Hematopoietic multipotent progenitor cell treated with erythropoietin and hydrocortisone succinate and interleukin-3 and kit ligand, for 17 days (in vitro differentiated cells): ENCODE measurements at places on chromosomes 2 and 18.

GRCh38 chr2:10522726-10523405 lies 74.7 kb upstream of the ODC1 start:
- DNase-seq: no peak

DNA sequence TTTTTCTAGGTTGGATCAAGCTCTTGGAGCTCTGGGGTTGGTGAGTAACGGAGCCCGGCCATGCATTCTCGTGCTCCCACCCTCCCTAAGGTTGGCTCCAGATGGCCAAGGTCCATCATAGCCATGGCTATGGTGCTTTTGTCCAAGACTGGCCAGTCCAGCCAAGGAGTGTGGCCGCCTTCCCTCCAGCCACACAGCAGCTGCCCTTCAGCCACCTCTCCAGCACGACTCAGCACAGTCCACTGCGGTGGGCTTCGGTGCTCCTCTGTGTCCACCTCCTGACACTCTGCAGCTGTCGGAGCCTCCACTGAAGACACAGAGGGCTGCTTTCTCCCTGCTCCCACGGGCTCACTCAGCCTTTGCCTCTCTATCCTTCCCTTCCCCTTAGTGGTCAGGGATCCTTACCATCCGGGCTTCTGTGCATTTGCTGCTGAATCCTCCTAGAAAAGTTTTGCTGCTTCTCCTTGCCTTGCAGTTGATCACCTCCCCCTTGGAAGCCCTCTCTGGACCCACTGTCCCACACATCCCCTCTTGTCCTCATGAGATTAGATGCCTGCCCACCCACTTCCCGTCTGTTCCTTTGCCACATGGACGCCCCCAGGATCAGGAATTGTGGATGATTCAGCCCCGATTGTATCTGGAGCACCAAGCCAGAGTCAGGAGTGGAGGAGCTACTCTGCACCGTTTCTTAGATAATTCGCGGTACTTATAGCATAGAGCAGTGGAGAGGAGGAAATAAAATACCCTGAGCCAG lies 177.1 kb upstream of the COPS8 start:
- no peak for DNase-seq

DNA sequence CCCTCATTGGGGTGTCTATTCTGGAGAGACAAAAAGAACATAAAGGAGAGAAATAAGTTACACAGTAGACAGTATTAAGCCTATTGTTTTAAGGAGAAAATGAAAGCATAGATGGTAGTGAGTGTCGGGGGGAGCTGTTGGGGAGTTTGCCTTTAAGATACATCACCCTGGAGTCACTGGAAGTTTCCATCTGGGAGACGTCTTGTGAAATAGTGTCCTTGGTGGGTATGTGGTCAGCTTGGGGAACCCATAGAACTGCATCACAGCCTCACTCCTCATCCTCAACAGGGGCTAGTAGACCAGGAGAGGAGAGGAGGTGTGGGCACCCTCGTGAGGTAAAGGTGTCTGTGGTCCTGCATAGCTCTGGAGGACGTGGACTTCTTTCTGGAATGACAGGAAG lies 60.6 kb downstream of the RNF144A start:
- DNase-seq: no peak

- no peak for DNase-seq
Observed at GRCh38 chr2:42937171-42937875, 144.9 kb upstream of the HAAO start.

DNA sequence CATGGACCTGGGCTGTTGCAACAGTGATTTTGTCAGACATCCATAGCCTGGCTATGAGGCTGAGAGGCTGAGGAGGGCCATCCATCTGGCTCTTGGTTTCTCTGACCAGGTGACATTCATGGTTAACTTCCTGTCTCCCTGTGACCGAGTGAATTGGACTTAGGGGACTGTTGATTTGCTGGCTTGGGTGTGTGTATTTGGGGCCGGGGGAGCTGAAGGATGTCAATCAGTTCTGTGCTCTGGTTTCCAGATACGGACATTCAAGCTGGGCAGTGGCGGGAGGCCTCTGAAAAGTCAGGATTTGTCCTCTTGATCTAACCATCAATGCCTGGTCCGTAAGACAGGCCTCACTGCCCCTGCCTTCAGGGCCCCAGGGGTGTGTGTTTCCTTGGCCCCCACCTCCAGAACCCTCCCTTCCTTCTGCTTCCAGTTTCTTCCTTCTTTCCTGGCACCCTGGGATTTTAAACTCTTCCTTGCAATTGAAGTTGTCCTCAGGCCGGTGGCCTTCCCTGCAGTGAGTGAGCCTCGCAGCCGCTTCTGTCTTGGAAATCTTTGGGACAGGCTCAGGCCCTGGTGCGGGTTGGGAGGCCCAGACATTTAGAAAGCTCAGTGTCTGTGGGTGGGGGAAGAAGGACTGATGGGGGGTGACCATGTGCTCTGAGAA lies 54.7 kb upstream of the HAAO start:
- DNase-seq: no peak

DNA sequence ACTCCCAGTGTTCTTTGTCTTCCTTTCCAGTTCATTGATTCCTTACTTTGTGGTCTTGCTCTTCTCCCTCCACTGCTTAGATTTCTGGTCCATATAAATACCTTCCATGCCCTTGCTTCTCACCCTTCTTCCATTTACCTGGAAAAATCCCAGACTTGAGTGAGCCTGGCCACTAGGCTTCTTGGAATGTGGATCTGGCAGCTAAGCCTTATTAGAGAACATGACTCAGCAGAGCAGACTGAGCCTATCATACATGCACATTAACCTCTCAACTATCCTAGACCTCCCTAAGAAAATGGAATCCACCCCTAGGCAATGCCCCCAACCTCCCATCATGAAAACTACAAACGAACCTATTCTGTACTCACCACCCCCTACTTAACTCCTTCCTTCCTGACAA lies 127.7 kb downstream of the RHBDD1 start:
- no peak for DNase-seq

DNA sequence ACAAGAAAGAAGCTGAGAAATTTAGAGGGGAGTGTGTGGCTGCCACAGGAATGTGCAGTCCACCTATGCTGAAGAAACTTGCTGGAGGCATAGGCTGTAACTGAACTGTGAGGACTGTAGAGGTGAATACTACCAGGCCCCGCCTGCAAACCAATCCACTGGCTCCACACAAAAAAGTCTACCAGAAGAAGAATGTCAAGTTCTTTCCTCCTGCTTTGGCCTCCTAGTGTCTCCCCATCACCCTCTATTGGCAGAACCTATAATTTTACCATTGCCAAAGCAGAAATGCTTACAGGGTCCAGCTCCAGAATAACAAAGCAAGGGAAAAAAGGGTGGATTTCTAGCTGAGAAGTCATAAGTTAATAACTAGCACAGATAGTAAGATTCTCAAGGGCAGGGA lies 5.9 kb upstream of the ATP5MC3 start:
- DNase-seq: peak; percentile 26

DNA sequence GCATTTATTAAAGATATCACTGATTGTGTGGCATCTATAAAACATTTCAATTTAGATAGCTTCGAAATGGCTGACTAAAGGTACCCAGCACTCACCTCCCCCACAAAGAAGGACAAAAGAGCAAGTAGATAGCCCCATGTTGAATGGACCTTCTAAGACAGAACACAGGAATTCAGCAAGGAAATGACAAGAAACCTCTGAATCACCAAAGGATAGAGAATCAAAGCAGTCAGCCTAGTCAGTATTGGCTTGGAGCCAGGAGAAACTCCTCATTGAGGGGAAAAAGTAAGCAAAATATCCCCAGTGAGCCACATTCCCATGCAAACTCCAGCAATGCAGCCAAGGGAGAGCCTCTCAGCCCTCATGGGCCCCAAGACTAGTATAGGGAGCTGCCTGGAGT lies 113.7 kb downstream of the BARD1 start:
- no peak for DNase-seq

- no peak for DNase-seq
Observed at GRCh38 chr2:85231952-85232351, 95.8 kb downstream of the TGOLN2 start.

- DNase-seq: no peak
Observed at GRCh38 chr2:205937211-205937610, 148.8 kb downstream of the INO80D start.

- DNase-seq: no peak
Observed at GRCh38 chr2:45265336-45265735, 256.1 kb upstream of the SIX2 start.

DNA sequence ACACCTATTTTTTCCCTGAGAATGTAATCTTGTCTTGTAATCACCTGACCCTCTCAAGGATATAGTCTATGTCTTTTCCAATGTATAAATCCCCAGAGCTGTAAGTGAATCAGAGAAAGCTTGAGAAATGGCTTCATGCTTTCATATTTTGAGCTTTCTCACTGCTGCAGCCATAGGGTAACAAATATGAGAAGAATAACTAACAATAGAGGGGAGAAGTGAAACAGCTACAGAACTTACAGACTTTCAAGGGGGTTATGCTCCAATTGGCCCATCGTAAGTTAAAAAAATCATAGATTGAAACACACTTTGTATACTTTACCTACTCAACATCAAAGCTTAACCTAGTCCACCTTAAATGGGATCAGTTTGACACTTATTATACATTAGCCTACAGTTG lies 111.0 kb downstream of the CNTNAP5 start:
- no peak for DNase-seq

- no peak for DNase-seq
Observed at GRCh38 chr2:38057651-38058410, 18.1 kb downstream of the CYP1B1 start.

- no peak for DNase-seq
Observed at GRCh38 chr2:39684464-39684863, 18.7 kb downstream of the TMEM178A start.

GRCh38 chr2:140601342-140601741 lies 1529.5 kb downstream of the LRP1B start:
- DNase-seq: no peak

DNA sequence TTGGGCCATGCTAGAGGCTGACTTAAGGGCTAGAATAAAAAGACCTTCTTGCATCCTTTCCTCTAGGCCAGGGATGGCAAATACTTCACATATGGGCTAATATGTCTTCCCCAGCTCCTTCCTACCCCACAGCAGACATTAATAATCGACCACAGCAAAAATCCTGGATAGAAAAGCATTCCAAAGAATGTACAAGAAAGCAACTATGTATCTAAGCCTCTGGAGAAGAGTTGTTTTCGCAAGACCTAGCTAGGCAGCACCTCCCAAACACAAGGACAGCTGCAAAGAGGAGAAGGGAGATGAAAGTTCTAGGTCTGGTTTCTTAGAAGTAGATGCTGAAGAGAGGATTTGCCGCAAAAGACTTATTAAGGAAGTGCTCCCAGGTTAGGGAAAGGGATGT lies 372.6 kb downstream of the SLC4A3 start:
- DNase-seq: no peak

DNA sequence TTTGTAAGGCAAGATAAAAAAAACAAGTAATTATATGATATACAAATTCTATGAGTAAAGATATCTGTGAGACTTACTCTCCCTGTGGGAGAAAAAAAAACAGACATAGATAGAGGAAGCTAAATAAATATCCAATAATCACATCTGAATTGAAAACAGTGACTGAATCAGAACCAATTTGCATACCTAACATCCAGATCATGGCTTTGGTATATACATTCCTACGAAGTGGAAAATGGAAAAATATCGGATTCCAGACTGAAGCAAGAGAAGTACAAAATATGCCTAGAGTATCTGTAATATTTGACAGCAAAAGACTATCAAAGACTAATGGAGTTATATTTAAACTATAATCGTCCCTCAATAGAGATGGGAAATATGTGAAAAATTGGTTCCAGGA lies 1108.1 kb upstream of the CHAC2 start:
- DNase-seq: no peak

DNA sequence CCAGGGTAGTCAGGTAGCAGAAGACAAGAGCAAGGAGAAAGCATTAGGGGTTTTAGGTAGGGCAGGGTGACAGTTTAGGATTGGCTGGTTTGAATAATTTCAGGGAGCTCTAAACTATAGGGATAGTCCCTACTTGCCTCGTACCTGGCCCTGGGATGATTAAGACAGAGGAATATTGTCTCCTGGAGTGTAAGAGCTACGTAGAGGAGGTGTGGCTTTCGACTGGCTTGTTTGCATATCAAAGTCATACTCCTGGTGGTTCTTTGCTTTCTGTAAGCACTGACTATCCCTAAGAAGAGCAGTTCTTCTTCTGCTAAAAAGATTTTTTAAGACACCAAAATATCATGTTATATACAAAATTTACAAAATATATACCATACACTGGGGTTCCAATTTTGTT lies 1867.4 kb downstream of the SUCLG1 start:
- DNase-seq: no peak

- DNase-seq: no peak
Observed at GRCh38 chr2:107007927-107008326, 122.0 kb upstream of the ST6GAL2 start.

DNA sequence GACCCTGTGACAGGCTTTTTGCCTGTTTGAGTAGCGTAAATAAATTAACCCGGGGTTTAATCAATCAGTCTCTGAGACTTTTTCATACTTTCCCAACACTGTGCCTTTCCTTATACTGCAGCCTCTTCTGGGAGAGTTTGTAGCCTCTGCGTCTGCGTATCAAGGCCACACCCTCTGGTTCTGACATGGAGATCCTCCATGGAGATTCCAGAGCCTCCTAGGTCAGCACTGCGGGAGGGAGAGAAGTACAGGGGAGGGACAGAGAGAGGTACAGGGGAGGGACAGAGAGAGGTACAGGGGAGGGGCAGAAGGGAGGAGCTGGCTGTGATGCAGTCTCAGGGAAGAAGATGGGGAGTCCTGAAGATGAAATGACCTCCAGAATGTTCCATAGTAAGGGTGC lies 166.0 kb downstream of the ARL4C start:
- no peak for DNase-seq

DNA sequence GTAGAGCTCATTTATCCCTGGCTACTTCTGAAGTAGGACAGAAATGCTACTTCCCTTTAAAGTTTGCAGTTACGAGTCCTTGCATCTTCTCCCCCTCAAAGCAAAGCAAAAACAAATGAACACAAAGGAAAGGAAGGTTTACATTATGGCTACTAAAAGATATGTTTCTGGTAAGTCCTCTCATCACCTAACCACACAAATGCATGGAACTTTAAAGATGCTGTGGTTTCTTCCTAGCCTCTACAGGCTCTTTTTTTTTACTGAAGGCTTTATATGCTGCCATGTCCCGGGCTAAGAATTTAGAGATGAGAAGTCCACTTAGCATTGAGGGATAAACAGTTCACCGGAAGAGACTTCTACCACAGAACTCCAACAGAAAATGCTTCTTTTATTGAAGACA lies 291.2 kb downstream of the SS18 start:
- DNase-seq: no peak
